ENCODE measurements at places on chromosomes 2 and 18.

- DNase-seq = no peak
Observed at GRCh38 chr2:20334605-20335203, 15.9 kb downstream of the PUM2 start.

GRCh38 chr2:149330127-149331022, at the start of gene LYPD6:
LYPD6 (plus strand) TSS chr2:149330587; CDS start chr2:149437709, 107,122 bp downstream.
- peak; percentile 92 for DNase-seq

DNA sequence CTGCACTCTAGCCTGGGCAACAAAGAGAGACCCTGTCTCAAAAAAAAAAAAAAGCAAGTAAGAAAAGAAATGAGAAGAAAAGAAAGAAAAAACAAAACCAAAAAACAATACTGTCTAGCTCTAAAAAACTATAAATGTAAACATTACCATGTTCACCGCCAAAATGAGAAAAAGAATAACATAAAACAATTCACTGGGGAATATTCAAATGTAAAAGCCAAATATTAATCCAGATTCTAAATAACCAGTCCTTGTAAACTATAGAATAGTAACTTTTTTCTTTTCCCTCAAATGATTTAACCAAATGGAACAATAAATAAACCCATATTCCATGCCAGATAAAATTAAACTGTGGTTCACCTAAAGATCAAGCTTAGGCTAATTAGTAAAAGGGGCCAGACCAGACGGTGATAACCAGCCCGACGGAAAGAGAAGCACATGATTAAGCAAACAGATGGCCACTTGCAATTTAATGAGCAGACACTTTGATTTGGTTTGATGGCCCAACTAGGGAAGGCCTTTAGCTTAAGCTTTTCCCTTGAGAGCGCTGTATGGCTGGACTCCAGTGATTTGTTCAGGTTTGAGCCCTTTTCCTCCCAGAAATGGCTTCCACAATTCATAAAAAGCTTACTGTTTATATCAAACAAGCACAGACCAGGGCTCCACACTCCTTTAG, 39.4 kb upstream of the ZNF397 start:
- peak; percentile 28 for DNase-seq

DNA sequence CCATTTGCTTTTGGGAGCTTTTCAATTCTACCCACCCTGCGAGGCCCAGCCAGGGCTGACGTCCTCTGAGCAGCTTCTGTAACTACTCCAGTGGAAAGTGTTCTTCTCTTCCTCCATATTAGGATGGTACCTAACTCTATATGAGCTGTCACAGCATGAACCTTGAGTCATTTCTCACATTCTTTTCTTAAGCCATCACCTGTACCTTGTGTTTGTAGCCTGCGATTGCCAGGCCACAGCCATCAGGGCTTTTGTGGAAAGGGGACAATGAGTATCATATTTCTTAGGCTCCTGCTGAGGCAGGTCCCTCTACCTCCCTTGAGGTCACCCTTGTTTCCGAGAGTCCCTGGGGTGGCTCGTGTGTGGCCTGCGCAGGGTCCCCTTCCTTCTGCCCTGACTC, 144.5 kb upstream of the DLX2 start:
- DNase-seq = no peak

Data from retina (tissue), 1 donor.